ENCODE measurements at places on chromosomes 6 and 20. TPM values are rescaled to one million over a fixed set of nuclear protein-coding genes. Genes with fewer than 3 reads are reported as not detected.
A peak's percentile ranks its signal among the peaks of the same experiment; 100 is the strongest.

GRCh38 chr6:70131528-70131927, 171.4 kb downstream of the COL9A1 start:
- DNase-seq = no peak

DNA sequence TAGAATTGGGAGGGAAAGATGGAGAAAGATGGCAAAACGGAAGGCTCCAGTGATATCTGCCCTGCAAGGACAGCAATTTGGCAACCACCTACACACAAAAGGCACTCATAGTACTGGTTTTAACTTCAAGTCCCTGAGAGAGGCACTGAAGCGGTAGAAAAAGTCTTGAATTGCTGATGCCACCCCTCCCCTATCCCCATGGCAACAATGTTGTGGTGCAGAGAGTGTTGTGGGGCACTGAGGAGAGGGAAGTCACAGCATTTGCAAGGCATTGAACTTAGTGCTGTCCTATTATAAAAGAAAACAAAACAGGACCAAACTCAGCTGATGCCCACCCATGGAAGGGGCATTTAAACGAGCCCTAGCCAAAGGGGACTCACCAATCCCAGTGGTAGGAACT, 343.7 kb downstream of the HAO1 start:
- no peak for DNase-seq

DNA sequence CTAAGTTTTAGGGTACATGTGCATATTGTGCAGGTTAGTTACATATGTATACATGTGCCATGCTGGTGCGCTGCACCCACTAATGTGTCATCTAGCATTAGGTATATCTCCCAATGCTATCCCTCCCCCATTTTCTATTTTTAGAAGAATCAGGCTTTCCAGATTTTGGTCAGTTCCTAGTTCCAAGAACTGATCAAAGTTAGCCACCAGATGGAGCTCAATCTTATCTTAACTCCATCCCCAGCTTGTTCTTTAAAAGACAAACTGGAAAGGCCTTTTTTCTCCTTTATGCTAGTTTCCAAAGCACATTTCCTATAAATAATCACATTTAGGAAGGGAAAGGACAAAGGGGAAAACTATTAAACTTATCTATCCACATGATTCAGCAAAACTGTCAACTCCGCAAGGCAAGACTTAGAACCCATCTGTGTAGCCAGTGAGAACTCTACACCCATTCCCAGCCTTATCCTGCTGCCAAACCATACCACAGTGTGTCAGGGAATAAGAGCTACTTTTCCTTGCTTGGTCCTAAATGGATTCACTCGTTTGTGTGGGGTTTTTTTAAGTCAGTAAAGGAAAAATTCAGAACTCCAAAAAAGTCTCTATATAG, 22.8 kb upstream of the KHDC1 start:
- DNase-seq = peak; percentile 61

DNA sequence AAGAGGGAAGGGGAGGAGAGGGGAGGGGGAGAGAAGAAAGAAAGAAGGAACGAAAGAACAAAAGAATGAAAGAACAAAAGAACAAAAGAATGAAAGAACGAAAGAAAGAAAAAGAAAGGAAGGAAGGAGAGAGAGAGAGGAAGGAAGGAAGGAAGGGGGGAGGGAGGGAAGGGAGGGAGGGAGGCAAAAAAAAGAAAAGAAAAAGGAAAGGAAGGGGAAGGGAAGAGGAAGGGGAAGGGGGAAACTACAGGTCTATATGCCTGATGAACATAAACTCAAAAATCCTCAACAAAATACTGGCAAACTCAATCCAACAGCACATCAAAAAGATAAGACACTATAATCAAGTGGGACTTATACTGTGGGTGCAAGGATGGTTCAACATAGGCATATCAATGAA, 13.7 kb upstream of the LGSN start:
- no peak for DNase-seq

GRCh38 chr6:89145956-89146717, at the start of gene PM20D2:
Gene PM20D2 (plus strand): TSS chr6:89146055. CDS start chr6:89146145, 90 bp downstream.
- DNase-seq = peak; percentile 54

GRCh38 chr20:20206788-20207187, 154.5 kb downstream of the CFAP61 start:
- no peak for DNase-seq

GRCh38 chr6:2876210-2877056, 26.7 kb downstream of the SERPINB9 start:
- peak; percentile 99 for DNase-seq

DNA sequence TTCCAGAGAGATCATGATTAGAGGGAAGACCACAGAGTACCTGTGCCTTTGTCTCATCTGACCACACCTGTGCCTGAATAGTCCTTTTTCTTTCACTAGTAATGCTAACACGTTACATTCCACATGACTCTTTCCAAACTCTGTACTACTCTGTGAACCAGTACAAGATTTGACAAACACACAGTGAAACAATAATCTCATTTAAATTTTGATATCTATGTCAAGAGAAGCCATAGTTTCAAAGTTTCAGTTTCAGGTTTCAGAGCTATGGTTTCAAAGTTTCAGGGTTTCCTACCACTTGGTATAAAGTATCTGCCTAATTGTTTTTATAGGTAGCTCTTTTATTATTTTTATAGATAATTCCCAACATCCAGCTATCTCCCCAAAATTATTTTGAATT, 62.0 kb upstream of the PHACTR2 start:
- DNase-seq = no peak

DNA sequence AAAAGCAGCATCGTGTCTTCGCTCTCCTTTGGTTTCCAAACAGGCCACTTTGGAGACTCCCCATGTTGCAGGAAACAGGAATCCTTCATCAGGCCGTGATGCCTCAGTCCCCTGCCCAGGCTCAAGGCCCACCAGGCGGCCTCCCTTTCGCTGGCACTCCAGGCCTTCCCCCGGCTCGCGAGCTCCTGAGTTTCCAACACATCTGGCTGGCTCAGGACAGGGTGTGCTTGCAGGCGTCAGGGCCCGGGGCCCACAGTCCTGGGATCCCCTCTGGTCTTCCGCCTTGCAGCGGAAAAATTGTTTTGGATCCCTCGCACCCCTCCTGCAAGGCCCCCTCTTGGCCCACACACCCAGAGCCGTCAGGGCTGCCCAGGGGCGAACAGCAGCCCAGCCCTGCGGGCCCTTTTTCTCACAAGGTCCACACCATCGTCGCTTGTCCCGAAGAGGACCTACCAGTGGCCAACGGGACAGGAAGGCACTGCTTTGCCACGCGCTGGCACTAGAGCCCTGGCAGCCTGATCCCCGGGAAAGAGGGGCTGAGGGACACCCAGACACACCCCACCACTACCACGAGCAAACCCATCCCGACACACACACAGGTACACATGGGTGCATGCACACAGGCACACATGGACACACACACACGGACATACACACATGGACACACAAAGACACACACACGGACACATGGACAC, 1930.9 kb upstream of the DEFB115 start:
- DNase-seq = no peak

DNA sequence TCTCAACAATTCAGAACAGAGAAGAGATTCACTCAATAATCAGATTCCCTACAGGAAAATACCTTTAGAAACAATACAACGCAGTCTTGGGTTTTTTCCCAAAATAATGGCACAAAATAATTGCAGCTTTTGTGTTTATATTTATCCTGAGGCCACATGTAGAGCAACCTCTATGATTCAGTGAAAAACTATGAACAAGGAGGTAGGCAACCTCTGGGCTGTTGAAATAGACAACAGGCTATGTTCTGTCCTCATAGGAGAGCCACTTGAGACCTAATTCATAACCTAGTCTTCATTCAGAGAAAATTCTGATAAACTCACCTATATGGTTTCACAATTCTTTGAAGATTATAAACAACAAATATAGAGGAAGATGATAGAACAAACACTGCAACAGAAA, 118.3 kb downstream of the KHDC1L start:
- DNase-seq = peak; percentile 72

DNA sequence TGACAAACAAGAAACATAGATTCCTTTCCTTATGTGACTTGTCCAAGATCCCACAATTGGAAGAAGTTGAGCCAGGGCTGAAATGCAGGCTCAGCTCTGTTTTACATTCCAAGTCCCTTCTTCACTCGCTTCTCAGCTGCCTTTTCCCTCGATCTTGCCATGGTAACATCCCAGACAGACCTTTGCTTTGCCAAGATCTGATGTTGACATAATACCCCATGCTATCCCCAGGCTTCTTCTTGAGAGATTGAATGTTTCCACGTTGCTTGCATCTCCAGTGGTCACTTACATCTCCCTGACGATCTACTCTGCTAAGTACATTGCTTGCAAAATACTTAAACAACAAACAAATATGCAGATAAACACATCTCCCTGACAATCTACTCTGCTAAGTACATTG, 63.5 kb downstream of the TBXT start:
- no peak for DNase-seq

DNA sequence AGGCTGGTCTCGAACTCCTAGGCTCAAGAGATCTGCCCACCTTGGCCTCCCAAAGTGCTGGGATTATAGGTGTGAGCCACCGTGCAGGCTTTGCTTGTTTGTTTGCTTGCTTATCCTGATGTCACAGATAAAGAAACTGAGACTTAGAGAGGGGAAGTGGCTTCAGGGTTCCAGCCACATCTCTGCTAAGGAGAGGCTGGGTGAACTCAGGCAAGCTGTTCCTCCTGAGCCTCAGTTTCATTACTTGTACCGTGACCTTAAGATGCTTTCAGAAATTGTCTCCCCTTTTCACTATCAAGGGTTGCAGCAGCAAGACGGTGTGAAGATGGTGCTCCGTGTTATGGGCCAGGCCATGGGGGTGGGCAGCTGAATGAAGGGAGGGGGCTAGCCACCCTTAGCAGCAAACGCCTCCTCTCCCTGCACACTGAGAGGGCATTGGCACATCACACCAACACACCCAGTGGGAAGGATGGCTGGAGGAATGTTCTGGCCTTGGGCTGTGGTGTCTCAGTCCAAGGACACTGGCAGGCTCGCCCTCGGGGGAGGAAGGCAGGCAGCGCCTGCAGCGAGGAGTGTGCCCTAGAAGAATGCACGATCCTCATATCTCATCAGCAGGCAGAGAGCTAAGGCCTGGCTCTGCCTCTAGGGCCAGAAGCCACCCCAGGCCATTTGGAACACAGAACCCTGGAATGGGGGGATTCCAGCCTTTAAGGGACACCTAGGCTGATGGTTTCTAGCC, 48.2 kb upstream of the TLDC2 start:
- DNase-seq = peak; percentile 44

GRCh38 chr6:96171112-96171511, 155.3 kb downstream of the FUT9 start:
- no peak for DNase-seq

GRCh38 chr6:167824591-167825331, 1.9 kb upstream of the AFDN start:
- DNase-seq = no peak

- DNase-seq = no peak
These were observed 28.9 kb downstream of the TPD52L1 start for GRCh38 chr6:125182237-125183008.

GRCh38 chr20:24938498-24938897, 10.6 kb upstream of the CST7 start:
- no peak for DNase-seq

The RAB32 gene
- 91.6 TPM for total RNA-seq

The COL11A2 gene
- 0.02 TPM for total RNA-seq

The RPS6KA2 gene
- 1.9 TPM for total RNA-seq

The PLCB1 gene
- total RNA-seq = 0.94 TPM

The ASIP gene
- total RNA-seq = not detected

The FANCE gene
- total RNA-seq = 9.2 TPM

The BTN1A1 gene
- total RNA-seq = not detected

The HFE gene
- total RNA-seq = 16.9 TPM

The PEDS1 gene
- total RNA-seq = 61.9 TPM

Measured in M059J (cell line).